ENCODE measurements at places on chromosomes 6 and 20. TPM values are rescaled to one million over a fixed set of nuclear protein-coding genes. Genes with fewer than 3 reads are reported as not detected.
A peak's percentile ranks its signal among the peaks of the same experiment; 100 is the strongest.

- H3K4me1 ChIP-seq = peaks cover 36% of the 10 kb centered on the region
- peak overlapping the region; percentile 90 for H3K27ac ChIP-seq
- no peak for DNase-seq
- peak overlapping the region; percentile 99 for H3K4me3 ChIP-seq
Observed at GRCh38 chr20:36951979-36952738, 651 bp upstream of the SAMHD1 start.

DNA sequence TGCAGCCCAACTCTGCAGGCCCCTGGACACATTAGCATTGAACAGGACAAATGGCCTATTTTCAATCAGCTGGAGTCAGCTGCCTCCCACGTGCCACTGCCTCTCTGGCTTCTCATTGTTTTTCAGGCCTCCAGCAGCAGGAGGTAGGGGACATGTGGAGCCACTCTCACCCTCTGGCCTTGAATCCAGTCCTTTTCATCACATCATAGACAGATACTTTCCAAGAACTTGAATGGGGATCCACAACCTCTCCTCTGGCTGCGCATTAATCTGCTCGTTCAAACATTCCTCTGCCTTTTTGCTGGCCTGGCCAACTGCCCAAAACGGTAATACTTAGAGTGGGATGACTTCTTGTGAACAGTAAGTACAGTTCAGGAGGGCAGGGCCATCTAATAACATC is 592.3 kb downstream of the PKHD1 start:
- DNase-seq = no peak
- H3K36me3 ChIP-seq = no peaks in the 10 kb centered on the region
- no peaks in the 10 kb centered on the region for H3K27me3 ChIP-seq
- no peaks in the 10 kb centered on the region for H3K4me1 ChIP-seq
- no peak overlapping the region for H3K4me3 ChIP-seq
- H3K27ac ChIP-seq = no peak overlapping the region

GRCh38 chr20:34538671-34539123 is 19.8 kb upstream of the MAP1LC3A start:
- H3K4me1 ChIP-seq = peaks cover 2% of the 10 kb centered on the region
- H3K27ac ChIP-seq = no peak overlapping the region
- no peak overlapping the region for H3K4me3 ChIP-seq
- H3K36me3 ChIP-seq = peaks cover 44% of the 10 kb centered on the region

The REM1 gene
- not detected for total RNA-seq

The PRDM1 gene
- 14.7 TPM for total RNA-seq

DNA sequence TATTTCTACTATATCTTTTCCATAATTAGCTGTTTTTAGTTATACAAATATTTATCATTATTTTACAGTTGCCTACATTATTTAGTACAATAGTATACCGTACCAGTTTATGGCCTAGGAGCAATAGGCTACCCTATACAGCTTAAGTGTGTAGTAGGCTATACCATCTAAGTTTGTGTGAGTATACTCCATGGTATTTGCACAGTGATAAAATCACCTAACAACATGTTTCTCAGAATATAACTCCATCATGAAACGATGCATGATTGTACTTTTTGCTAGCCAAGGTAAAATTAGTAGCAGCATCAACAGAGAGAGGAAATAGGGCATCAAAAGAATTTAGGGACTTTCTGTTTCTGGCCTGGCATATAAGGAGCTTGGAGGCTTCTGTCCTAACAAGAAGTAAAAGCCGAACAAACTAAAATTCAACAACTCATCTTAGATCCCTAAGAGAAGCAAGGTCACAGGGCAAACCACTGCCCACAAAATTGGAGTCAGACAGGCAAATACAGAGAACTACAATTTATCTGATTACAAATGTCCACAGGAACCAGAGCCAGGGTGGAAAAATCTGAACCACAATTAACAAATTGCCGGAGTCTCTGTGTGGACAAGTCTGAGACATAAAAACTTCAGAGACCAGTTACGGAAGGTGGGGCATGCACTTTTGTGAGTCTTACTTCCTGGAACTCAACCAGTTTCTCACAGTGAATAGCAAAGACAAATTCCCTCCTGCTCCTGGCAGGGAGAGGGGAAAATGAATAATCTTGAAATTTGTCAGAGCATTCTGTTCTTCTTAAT is 671.4 kb downstream of the RFPL4B start:
- no peaks in the 10 kb centered on the region for H3K36me3 ChIP-seq
- H3K27me3 ChIP-seq = no peaks in the 10 kb centered on the region
- no peak for DNase-seq
- H3K4me1 ChIP-seq = no peaks in the 10 kb centered on the region
- H3K27ac ChIP-seq = no peak overlapping the region

The TCF21 gene
- total RNA-seq = not detected

GRCh38 chr20:51132279-51132678 is 109.4 kb upstream of the KCNG1 start:
- peaks cover 3% of the 10 kb centered on the region for H3K27me3 ChIP-seq
- DNase-seq = no peak
- H3K27ac ChIP-seq = no peak overlapping the region
- no peak overlapping the region for H3K4me3 ChIP-seq
- peaks cover 10% of the 10 kb centered on the region for H3K4me1 ChIP-seq
- no peaks in the 10 kb centered on the region for H3K36me3 ChIP-seq

The SCUBE3 gene
- total RNA-seq = 0.03 TPM

GRCh38 chr6:125939026-125939425 is 17.5 kb upstream of the HINT3 start:
- H3K4me3 ChIP-seq = no peak overlapping the region
- H3K36me3 ChIP-seq = no peaks in the 10 kb centered on the region
- DNase-seq = no peak
- no peak overlapping the region for H3K27ac ChIP-seq

The SNRPB gene
- total RNA-seq = 338 TPM

DNA sequence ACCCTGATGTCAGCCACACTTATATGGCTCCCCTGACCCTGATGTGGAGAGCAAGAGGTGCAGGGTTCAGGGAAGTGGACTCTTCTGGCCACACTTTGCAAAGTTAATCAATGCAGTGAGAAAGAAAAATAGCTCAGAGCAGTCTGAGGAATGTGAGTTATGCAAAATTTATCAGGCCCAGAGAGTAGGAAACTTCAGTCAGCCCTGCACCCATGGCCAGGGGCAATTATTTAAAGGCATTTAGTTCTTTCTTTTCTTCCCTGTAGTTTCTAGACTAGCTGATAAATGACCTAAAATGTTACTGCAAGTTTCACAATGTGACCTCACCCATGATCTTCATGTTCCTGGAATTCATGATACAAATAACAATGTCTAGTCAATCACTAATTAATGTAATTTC is 143.7 kb upstream of the GGTLC1 start:
- H3K4me1 ChIP-seq = peaks cover 9% of the 10 kb centered on the region
- no peak for DNase-seq
- H3K4me3 ChIP-seq = no peak overlapping the region
- no peak overlapping the region for H3K27ac ChIP-seq
- peaks cover 17% of the 10 kb centered on the region for H3K27me3 ChIP-seq
- no peaks in the 10 kb centered on the region for H3K36me3 ChIP-seq
